ENCODE measurements at places on chromosomes 4 and X.

- no peak for DNase-seq
These were observed 16.2 kb upstream of the MECP2 start for GRCh38 chrX:154113729-154114128.

GRCh38 chr4:15598644-15599043 lies 56.5 kb downstream of the FBXL5 start:
- DNase-seq: no peak

- DNase-seq: no peak
These were observed 518.3 kb upstream of the ARX start for GRCh38 chrX:25534091-25534490.

DNA sequence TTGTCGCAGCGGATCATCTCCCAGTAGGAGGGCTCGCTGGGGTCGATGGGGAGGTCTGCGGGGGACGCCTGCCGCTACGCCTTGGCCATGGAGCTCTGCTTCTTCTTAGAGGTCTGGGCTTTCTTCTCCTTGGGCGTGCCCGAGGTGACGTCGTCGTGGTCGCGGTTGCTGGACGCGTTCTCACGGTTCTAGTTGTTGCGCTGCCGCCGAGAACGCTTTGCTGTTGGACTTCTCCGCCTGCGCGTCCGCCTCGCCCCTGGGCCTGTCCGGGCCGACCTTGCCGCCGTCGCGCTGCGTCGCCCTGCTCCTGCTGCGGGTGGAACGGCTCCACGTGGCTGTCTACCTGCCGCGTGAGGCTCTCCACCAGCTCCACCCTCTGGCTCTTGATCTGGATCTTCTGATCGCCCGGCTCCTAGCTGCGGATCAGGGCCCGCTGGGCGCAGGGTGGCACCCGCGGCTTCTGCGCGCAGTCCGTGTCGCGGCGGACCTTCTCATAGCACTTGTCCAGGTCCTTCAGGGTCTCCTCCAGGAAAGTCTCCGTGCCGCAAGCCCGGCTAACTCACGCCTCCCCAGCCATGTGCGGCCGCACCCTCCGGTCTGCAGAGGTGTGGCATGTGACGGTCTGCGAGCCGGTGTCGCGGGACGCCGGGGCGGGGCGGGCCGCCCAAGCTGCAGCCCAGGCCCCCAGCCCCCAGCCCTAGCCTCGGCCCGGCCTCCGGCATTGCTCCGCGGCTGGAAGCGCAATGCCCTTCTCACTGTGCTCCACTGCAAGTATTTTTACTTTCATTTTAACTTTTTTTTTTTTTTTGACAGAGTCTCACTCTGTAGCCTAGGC lies 40.5 kb upstream of the OGT start:
- DNase-seq: no peak

All from amniotic stem cell (primary cell).